Stimulated activated CD8-positive, alpha-beta memory T cell treated with anti-CD3 and anti-CD28 coated beads, Interleukin-2, amount 100 ng/mL, for 1 hour (primary cell): ENCODE measurements at places on chromosomes 1 and 21.

- no peak for DNase-seq
These were observed 110.6 kb downstream of the AKT3 start for GRCh38 chr1:243739335-243740003.

- DNase-seq, result no peak
These were observed 1.9 kb downstream of the NTRK1 start for GRCh38 chr1:156862584-156862983.

DNA sequence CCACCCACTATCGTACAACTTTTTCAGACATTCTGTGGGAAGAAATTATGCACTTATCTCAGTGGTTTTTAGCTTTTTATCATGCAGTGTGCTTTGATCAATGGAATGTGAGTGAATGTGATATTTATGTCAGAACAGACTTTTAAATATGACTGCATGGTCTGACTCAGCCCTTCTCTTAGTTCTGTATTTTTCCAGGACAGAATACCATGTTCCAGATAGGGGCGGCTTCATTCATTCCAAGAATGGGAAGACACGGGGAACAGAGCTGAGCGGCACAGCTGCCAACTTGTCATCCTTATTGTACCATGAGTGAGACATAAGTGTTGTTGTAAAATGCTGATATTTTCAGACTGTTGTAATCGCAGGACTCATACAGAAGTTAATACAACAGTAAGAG is 214.6 kb upstream of the NCAM2 start:
- no peak for DNase-seq

- DNase-seq, result no peak
These were observed 18.0 kb downstream of the ADORA1 start for GRCh38 chr1:203145321-203146041.

DNA sequence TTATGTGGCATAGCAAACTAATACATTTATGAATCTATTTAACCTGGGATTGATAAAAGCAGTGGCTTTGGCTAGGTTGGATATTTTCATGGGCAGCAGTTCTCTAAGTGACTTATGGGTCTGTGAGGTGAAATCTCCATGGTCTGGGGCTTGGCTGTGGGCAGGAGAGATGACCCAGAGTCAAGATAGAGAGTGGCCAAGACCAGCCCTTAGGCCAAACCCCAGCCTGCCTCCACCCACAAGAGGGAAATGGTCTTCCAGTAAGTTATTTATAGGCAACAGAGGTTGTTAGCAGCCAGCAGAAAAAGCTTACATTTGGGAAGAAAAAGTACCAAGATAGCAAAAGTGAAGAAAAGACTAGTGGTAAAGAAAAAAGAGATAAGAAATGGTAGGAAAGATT is 61.4 kb downstream of the SLC35F3 start:
- DNase-seq, result no peak

GRCh38 chr1:223208164-223209076 is 65.4 kb upstream of the TLR5 start:
- no peak for DNase-seq

DNA sequence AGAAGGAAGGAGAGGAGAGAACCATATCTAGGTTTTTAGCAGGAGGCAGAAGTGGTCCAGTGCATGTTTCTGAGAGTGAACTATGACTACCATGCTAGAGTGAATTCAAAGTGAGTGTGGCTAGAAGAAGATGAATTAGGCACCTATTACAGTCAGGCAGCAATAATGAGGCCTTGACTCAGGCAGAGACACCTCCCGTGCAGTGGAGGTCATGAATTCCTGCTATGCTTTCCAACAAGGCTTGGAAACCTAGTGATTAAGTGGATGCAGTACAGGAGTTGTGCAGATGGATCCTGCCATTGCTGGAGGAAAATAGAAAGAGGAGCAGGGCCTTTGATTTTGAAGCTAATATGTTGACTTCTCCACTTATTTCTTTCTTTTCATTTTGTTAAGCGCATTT is 581.5 kb downstream of the RWDD3 start:
- DNase-seq, result no peak

GRCh38 chr1:17924578-17924977 is 169.4 kb downstream of the ACTL8 start:
- DNase-seq, result no peak

GRCh38 chr1:231619257-231619634 is 7.3 kb upstream of the DISC1 start:
- no peak for DNase-seq

- DNase-seq, result no peak
These were observed 8.6 kb downstream of the TMEM81 start for GRCh38 chr1:205075642-205076155.

DNA sequence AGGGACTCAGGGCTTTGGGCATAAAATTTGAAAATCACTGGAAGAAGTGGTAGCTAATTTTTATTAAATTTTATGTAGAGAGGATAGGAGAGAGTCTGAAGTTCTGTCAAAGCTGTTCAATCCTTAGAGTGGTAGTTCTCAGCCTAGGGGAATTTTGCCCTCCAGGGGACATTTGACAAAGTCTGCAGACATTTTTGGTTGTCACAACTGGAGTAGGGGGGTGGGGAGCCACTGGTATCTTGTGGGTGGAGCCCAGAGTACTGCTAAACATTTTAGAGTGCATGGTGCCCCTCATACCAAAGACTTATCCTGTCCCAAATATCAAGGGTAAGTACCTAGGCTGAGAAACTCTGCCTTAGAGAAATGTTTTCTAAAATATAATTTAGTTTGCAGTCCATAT is 30.2 kb downstream of the RASAL2 start:
- no peak for DNase-seq

GRCh38 chr1:26607186-26607585 is 77.6 kb downstream of the RPS6KA1 start:
- no peak for DNase-seq

- DNase-seq, result no peak
These were observed 139.1 kb upstream of the COA6 start for GRCh38 chr1:234234199-234234598.

- DNase-seq, result no peak
These were observed 1.5 kb downstream of the NUP133 start for GRCh38 chr1:229506633-229507032.
